ENCODE measurements at places on chromosomes 7 and 10.

DNA sequence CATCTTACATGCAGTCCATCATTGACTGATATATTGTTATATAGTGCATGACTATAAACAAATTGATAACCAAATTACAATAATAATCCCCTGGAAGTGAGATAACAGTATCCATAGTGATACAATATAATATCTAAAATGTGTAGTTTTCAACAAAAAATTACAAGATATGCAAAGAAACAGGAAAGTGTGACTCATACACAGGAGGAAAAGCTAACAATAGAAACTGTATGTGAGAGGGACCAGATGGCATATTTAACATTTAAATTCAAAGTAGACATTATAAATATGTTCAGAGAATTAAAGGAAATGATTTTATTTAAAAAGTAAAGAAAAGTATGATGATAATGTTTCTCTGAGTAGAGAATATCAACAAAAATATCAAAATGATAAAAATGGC is 8.0 kb downstream of the OR9A2 start:
- DNase-seq, result no peak

- DNase-seq, result no peak
Measured at GRCh38 chr10:130717083-130717482, 580.9 kb downstream of the GLRX3 start.

GRCh38 chr10:77855404-77856155 is 71.0 kb downstream of the DLG5 start:
- DNase-seq, result no peak

- no peak for DNase-seq
Measured at GRCh38 chr10:7577176-7577575, 89.6 kb downstream of the ITIH5 start.

GRCh38 chr10:100878291-100878910 is 34.4 kb upstream of the SLF2 start:
- DNase-seq, result peak; percentile 8

DNA sequence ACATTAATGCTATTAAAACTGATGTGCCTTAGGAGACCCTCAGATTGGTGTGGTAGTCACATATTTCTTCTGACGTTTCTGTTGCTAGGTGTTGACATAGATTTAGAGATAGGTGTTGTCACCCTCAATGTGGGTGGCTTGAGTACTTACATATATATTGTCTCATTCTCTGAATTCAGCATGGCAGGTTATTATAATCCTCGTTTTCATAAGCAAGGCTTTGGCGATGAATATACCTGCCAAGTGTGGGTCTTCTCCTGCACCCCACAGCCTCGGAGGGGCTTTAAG is 7.0 kb downstream of the FBH1 start:
- no peak for DNase-seq
